AG04450 (cell line): ENCODE measurements at places on chromosomes 7 and 10.

- no peak for DNase-seq
These were observed 97.5 kb upstream of the NPS start for GRCh38 chr10:127451628-127452027.

DNA sequence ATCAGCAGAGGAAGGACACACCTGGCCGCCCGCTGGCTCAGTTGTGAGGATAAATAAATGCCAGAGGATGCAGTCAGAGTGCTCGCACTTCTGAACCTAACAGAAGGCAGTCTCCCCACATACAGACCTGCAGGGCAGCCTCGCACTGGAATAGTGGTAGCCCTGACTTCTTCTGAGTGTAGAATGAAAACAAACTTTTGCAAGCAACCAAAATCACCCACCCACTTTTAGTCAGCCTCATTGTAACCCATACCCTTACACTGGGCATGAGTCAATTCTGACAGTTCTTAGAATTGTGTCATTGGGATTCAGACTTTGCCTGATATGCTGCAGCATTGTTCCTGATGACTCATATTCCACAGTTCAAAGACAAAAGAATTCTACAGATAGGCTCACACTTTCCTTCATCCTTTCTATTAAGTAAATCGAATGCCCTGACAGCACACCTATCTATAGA lies 167.0 kb upstream of the CDK1 start:
- DNase-seq: no peak

GRCh38 chr10:7483848-7484247 lies 73.0 kb upstream of the SFMBT2 start:
- no peak for DNase-seq

DNA sequence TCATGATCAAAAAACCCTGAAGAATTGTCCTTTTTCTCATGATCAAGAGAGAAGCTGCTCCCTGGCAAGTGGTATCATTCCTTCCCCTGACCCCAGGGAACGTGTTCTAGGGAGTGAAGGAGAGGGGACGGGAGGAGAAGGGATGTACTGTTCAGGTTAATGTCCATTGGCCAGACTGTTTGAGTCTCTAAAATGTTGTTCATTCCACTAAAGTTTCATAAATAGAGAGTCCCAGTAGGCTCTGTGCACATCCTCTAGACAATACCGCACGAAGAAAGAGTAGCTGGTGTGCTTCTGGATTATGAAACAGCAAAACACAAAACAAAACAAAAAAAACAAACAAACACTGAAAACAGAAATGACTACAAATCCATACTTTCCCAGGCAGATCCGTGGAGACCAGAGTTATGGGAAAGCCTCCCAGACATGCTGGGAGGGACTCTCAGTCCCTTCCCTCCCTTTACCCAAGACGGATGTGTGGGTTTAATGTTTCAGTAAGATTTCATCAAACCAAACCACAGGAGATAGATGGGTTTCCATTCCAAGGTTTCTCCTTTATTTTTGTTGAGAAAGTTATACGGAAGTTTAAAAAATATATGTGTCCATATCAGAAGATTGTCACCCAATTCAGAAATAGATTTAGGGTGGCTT lies 66.5 kb upstream of the TNS3 start:
- DNase-seq: no peak

DNA sequence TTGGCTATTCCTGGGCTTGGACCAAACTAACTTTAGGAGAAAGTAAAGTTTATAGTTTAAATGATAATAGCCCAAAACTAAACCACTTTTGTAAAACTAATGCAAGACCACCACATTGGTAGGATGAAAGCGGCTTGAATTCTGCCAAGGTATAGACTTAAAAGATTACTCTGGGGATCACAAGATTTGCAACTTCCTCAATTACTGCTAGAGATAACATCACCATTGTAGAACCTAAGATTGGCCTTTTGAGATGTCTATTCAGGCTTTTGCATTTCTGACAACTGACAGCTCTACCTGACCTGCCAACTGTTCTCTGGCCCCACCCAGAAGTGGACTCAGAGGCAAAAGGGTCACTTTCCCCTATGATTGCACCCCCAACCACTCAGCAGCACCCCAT lies 162.4 kb downstream of the TNS3 start:
- no peak for DNase-seq

DNA sequence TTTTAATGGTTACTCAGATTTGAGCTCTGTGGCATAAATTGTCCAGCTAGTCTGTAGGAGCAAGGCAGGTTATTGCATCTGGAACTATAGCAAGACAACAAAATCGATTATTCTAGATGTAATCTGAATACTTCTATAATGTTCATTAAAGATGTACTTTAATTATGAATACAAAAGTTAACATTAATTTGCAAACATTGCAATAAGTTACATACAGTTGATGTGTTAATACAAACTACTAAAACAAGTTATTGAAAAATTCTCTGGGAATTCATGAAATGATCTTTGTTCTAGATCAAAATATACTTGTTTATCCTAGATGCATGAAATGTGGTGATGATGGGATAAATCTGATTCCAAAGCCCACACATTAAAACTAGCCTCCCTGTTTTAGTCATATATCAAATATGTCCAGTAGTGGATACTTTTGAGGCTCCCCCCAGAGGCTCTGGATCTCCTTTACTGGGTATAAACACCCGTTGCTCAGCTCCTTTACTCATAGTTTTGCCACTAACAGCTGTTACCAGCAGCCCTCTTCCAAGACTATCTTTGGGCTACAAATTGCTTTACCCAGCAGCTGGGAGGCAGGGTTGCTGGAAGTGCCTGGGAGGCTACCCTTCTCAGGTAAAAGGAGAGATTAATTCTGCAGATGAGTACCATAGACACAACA lies 78.1 kb downstream of the ARL4A start:
- no peak for DNase-seq

- no peak for DNase-seq
These were observed 33.5 kb upstream of the SFTPD start for GRCh38 chr10:79982362-79982800.

DNA sequence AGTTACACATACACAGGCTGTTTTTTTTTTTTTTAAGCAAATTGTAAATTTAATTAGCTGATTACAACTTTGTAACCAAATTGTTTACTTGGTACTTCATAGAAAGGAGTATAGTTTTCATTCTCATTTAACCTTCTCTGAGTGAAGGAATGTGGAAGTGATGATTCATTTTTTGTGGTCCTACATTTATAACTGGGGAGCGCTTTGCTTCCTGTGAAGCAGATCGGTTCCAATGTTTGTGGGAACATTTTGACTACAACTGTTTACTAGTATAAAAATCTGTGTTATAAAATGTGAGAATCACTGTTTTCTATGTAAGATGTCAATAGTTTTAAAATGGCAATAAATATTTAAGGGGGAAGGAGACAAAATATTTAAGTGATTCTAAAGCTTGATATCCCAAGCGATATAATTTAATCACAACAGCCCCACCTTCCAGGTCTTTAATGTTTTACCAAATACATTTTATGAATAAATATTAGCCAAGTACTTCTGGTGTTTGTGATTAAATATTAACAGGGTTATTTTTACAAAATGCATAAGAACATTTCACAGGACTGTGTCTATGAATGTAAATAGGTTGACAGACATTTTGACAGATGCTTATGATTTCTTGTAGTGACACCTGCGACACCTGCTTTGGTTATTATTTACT lies 57.1 kb downstream of the NXPH1 start:
- no peak for DNase-seq

DNA sequence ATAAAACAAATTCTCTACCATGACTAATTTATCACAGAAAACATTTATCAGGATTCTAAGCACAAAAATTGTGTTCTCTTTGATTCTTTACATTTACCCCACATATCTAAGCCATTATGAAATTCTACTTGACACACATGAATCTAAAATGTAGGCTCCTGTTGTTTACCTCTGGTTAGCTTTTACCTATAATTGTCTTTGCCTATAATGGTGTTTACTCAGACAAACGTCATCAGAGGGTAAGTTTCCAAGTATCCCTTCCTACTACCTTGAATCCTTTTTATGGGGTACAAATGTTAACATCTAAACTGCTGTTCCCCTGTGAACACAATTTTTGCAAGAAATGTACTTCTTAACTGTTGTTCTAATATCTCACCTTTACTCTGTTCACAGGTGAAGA lies 63.5 kb downstream of the MINDY3 start:
- DNase-seq: no peak

DNA sequence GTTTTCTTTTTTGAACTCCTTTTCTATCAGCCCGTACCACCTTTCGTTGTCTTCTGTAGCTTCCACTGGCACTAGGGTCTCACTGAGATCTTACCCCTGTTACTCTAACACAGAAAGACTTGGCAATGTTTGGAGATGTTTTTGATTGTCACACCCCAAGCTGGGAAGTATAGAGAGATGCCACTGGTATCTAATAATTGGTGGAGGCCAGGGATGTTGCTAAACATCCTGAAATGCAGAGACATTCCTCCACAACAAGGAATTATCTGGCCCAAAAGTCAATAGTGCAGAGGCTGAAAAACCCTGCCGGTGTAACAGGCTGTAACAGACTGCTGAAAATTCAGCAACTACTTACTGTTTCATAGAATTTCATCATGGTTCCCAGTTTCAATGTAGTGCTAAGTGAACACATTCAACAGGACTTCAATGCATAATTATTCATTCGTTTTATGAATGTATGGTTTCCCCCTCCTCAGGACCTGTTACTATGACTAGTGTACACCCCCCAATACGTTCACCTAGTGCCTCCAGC lies 115.9 kb downstream of the TRIM24 start:
- DNase-seq: no peak

DNA sequence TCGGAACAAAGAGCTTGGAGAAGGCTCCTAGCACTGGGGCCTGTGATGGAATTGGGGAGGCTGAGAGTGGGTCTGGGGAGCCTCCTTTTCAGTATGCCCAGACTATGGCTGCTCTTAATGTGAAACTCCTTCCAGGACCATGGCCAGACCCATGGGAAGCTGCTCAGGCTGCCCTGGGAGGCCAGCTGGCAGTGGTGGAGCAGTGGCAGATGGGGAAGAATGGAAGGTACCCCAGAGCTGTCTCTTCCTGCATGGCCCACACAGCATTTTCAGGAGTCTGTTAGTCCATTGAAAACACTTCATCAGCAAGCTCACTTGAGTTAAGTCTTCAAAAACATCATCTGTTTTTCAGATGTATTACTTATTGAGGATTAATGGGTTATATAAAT lies 18.5 kb downstream of the NACAD start:
- no peak for DNase-seq

GRCh38 chr7:36683111-36683510 lies 41.2 kb downstream of the AOAH start:
- DNase-seq: no peak

DNA sequence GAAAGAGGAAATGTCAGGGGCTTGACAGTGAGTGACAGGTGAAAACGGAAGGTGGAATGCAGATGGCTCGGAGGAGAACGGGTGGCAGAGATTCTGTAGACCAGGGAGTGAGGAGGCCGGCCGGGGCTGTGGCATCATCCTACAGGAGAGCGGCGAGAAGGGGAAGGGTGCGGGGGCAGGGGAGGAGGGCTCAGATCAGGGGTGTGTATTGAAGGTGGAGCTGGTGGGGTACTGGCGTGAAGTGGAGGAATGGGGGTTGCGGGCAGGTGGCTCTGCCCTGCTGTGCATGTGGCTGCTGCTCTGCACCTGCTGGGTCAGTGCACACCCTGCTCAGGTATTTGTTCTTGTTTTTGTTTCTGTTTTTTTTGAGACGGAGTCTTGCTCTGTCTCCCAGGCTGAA lies 470.8 kb upstream of the FOXK1 start:
- no peak for DNase-seq

GRCh38 chr7:41185851-41186250 lies 517.0 kb downstream of the INHBA start:
- DNase-seq: no peak

DNA sequence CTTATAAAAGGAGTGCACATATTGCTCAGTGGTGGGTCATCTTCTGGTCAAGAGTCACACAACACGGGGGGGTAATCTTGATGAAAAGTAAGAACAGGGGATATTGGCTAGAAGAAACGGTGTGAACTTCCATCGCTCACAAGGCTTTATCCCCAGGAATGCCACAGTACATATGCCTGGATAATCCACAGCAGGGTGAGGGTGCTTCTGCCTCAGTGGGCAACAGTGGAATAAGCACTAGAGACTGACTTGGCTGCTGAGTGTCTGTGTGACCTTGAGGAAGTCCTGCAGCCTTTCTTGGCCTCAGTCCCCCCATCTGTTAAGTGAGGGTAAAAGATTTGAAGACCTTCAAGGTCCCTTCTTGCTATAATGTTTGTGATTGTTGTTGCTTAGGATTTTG lies 44.9 kb upstream of the SHH start:
- DNase-seq: no peak

DNA sequence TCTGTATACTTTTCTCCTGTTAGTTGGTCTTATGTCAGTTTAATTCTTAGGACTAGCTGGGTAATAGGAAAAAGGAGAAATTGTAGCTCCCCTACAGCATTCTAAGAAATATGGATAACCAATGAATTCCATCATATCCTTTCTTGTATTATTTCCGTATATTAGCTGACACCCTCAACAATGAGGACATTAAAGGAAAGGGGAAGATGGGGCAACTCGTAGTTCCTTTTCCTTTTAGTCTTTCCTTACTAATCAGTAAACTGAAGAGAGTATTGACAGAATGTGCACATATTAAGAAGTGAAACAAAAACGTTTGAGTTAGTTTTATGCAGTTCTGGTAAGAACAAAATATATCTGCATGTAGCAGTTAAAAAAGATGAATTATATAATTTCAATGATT lies 35.1 kb upstream of the C10orf67 start:
- no peak for DNase-seq

GRCh38 chr10:20207653-20208052 lies 391.4 kb downstream of the PLXDC2 start:
- no peak for DNase-seq

DNA sequence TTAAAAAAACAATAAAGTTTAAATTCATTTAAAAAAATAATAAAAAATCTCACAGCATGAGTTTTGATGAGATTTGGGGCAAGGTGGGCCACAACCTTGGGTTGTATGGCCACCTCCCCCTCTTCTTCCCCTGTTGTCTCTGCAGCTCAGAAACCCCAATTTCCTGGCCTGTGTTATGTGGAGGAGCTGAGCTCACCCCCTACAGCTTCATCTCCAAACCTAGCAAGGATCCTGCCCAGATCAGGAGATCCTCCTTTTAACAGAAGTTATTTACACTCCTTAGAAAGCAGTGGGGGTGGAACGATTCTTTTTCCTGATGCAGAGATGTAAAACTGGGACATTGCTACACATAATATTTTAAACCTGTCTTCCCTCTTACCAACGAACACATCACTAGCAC lies 6.9 kb upstream of the SH2D4B start:
- DNase-seq: no peak

GRCh38 chr10:123101872-123102271 lies 33.9 kb upstream of the HMX3 start:
- DNase-seq: no peak

DNA sequence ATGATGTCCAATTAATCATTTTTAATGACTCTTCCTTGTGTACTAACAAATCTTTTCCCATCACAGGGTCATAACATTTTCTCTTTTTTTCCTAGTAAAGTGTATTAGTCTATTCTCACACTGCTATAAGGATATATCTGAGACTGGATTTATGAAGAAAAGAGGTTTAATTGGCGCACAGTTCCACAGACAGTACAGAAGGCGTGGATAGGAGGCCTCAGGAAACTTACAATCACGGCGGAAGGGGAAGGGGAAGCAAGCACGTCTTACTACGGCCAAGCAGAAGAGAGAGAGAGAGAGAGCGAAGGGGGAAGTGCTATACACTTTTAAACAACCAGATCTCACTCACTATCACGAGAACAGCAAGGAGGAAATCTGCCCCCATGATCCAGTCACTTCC lies 359.4 kb upstream of the NFE2L3 start:
- no peak for DNase-seq
